Right atrium auricular region (tissue), 2 donors: ENCODE measurements at places on chromosomes 6 and 20. TPM values are rescaled to one million over a fixed set of nuclear protein-coding genes. Genes with fewer than 3 reads are reported as not detected.

HSPA12B gene
- total RNA-seq, result 13.4 TPM

CRYBG1 gene
- 1.6 TPM for total RNA-seq

AAR2 gene
- 22.8 TPM for total RNA-seq

WFDC2 gene
- total RNA-seq, result not detected

PSMB1 gene
- total RNA-seq, result 188 TPM

BPIFB1 gene
- not detected for total RNA-seq

CRISP2 gene
- total RNA-seq, result not detected

RBM24 gene
- 133 TPM for total RNA-seq

BCAS1 gene
- total RNA-seq, result not detected

AMD1 gene
- 81.5 TPM for total RNA-seq

RNF39 gene
- total RNA-seq, result 0.26 TPM

TREML1 gene
- not detected for total RNA-seq

CST7 gene
- 3.2 TPM for total RNA-seq

GJA10 gene
- total RNA-seq, result not detected

COL9A3 gene
- 5.7 TPM for total RNA-seq

LY6G6F gene
- total RNA-seq, result not detected

SLC22A3 gene
- total RNA-seq, result 0.48 TPM

NMBR gene
- total RNA-seq, result not detected

GMPR gene
- 89.5 TPM for total RNA-seq

METTL24 gene
- 1.2 TPM for total RNA-seq

TRAPPC3L gene
- not detected for total RNA-seq

DEF6 gene
- 1.4 TPM for total RNA-seq

TAGAP gene
- 3.2 TPM for total RNA-seq

OPRM1 gene
- total RNA-seq, result not detected

DPPA5 gene
- not detected for total RNA-seq

CTCFL gene
- not detected for total RNA-seq

CGAS gene
- 1.7 TPM for total RNA-seq

LST1 gene
- 2.8 TPM for total RNA-seq

B3GALT4 gene
- total RNA-seq, result 12.1 TPM

PACRG gene
- total RNA-seq, result 21.3 TPM

CAGE1 gene
- total RNA-seq, result not detected

CCHCR1 gene
- total RNA-seq, result 9.1 TPM

NTSR1 gene
- not detected for total RNA-seq

DUSP15 gene
- 11.6 TPM for total RNA-seq

NFYA gene
- 9.9 TPM for total RNA-seq

RAET1L gene
- total RNA-seq, result not detected

PNPLA1 gene
- total RNA-seq, result 0.20 TPM

HCRTR2 gene
- total RNA-seq, result not detected

SCUBE3 gene
- 0.59 TPM for total RNA-seq

RRP36 gene
- 29.0 TPM for total RNA-seq

GSTA2 gene
- not detected for total RNA-seq

SRSF3 gene
- total RNA-seq, result 97.2 TPM

ZSCAN23 gene
- 0.59 TPM for total RNA-seq

SLC17A5 gene
- 11.8 TPM for total RNA-seq

NKAPL gene
- total RNA-seq, result 5.1 TPM

ULBP1 gene
- total RNA-seq, result 0.31 TPM

SOX18 gene
- 17.2 TPM for total RNA-seq

C6orf58 gene
- not detected for total RNA-seq

PXDC1 gene
- total RNA-seq, result 43.5 TPM

ASIP gene
- total RNA-seq, result not detected

C20orf202 gene
- not detected for total RNA-seq

CYP39A1 gene
- total RNA-seq, result 7.0 TPM

TUBB1 gene
- 0.35 TPM for total RNA-seq

UFL1 gene
- 27.5 TPM for total RNA-seq

COL12A1 gene
- total RNA-seq, result 29.7 TPM

REM1 gene
- total RNA-seq, result 3.1 TPM

VSTM2L gene
- 97.4 TPM for total RNA-seq
